ENCODE measurements at places on chromosomes 4 and X.

- DNase-seq = no peak
These were observed 121.3 kb downstream of the PRDM5 start for GRCh38 chr4:120801137-120801758.

DNA sequence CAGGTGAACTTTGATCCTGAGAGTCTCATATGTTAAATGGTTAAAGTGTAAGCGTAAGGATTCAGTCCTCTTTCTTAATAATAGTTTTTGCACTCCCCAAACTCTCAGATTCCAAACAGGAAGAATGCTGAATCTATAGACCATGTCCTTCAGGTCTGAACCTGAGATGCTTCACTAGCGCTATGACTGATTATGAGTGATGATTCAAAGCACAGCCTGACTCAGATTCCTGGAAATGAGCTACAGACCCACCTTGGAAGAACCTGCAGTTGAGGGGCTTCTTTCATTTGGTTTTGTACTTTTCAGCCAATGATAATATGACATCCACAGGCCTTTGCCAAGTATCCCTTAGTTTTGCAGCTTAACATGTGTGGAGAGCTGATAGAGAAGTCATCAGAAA lies 1.4 kb downstream of the EDNRA start:
- DNase-seq = no peak

DNA sequence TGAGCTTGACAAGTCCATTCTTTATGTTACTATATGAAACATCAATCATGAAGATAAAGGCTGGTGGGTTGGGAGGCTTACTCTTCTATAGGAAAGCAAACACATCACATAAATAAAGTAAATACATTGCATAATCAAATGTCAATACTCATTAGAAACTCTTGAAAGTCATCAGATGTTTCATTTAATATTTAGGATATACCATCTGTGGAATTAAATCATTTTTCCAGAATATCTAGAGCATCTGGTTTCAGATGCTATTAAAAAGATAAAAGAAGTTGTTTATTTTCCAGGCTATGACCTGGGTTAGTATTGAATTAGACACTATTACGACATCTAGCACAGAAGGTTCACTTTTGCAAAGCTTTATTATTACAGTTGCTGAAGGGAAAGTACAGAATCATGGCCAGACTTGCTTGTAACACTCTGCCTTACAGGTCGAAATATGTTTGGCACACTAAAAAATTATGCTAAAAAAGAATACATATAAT lies 72.6 kb downstream of the METTL14 start:
- DNase-seq = no peak

GRCh38 chr4:2930135-2930757 lies 33.0 kb downstream of the NOP14 start:
- no peak for DNase-seq

All from stimulated activated CD4-positive, alpha-beta T cell treated with anti-CD3 and anti-CD28 coated beads, TNF-alpha, amount 100 ng/mL, for 1 hour (primary cell).